ENCODE measurements at places on chromosomes 12 and 14.

- DNase-seq: no peak
Observed at GRCh38 chr12:48422060-48422459, 50.3 kb upstream of the ANP32D start.

DNA sequence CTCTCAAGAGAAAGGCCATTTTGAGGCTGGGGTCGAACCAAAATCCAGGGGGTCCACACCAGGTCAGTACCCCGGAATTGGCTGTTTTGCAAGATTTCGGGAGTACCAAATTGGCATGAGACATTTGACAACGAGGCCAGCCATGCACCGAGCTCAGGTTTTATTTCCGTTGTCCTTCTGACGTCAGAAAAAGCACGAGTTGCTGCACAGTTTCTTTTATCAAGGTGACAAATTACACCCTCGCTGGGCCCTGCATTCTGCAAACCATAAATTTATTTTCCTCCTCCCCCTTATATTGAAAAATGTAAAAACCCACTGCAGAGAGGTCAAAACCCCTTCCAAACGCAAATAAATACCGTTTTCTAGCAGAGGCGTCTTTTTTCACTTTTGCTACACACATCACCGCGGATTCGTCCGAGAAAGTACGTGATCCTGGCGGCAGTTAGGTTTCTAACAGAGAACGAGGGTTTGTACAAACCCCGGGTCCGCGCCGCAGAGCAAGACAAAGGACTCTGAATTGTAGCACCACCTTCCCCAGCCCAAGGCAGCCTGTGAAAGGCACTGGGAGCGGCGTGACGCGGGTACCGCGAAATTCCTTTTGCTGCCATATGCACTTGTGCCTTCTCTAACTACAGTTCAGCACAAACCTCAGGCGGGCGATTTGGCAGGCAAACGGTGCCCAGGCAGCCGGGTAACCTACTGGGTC, 1.8 kb downstream of the SLC38A1 start:
- peak; percentile 40 for DNase-seq

- DNase-seq: no peak
Observed at GRCh38 chr14:35355981-35356841, 48.3 kb downstream of the NFKBIA start.

- no peak for DNase-seq
Observed at GRCh38 chr14:43165651-43166050, 1341.4 kb downstream of the FSCB start.

DNA sequence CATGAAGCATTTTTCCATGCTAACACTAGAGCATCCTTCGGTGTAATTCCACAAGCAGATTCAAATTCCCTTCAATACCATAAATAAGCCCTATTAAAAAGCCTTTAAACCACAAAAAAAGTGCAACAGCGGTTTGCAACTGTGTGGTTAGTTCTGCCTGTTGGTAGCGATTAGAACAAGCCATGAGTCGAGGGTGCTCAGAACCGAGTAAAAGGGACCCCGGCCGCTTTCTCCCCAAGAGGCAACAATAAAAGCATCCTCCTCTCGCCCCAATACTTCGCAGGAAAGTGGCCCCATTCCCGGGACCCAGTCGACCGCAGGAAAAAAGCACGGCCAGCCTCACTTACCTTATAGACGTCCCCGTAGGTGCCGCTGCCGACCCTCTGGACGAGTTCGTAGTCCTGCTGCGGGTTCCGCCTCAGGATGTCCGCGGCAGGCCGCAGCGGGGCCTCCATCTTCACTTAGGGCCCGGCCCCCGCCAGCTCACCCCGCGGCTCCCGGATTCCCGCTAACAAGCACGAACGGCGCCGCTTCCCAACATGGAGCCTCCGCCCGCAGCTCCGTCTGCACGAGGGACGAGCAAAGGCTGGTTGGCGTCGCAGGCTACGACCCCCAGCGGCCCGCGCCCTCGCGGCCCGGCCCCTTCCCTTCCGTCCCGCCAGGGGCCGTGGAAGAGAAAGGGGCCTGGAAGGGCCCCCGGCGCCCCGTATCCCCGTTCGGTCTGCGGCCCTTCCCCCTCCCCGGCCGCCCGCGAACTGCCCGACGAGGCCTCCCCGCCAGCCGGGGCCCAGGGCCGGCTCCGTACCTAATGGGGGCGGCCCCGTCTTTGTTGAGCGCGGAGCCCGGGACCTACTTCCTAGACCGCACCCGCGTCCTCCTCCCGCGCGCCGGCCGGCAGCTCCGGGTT, 521 bp downstream of the MAP4K5 start:
- no peak for DNase-seq

DNA sequence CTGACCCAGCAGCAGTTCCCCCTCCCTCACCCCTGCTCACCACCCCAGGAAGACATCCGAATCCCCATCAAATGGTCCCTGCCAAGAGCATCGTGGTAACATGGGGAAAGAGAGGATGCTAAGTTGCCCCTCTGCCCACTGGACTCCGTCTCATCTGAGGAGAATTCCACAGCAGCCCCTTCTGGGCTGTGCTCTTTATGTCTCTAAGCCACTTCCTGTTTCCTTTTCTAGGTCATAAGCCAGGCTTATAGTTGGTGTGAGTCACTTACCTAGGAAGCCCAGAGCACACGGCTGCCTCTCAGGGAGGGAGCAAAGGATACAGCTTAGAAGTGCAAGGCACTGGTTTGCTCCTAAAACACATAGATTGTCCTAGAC, 76.0 kb downstream of the VCPKMT start:
- no peak for DNase-seq

DNA sequence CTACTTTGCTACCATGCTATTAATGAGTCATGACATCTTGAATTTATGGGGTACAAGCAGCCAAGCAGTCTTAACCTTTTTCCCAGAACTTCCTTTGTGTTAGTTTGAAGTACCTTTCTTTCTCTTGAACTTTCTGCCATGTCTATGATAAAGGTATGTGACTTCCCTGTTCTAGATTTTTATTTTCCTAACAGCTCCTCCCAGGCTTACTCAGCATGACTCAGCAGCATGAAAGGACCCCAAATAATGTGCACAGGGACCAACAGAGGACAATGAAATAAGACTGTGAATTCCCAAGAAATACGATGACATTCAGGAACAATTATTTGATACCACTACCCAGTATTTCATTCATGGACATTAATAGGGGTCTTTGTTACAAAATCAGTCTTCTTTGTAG, 60.0 kb downstream of the TTC6 start:
- no peak for DNase-seq

- DNase-seq: no peak
Observed at GRCh38 chr12:61780435-61780834, 479.8 kb upstream of the USP15 start.

DNA sequence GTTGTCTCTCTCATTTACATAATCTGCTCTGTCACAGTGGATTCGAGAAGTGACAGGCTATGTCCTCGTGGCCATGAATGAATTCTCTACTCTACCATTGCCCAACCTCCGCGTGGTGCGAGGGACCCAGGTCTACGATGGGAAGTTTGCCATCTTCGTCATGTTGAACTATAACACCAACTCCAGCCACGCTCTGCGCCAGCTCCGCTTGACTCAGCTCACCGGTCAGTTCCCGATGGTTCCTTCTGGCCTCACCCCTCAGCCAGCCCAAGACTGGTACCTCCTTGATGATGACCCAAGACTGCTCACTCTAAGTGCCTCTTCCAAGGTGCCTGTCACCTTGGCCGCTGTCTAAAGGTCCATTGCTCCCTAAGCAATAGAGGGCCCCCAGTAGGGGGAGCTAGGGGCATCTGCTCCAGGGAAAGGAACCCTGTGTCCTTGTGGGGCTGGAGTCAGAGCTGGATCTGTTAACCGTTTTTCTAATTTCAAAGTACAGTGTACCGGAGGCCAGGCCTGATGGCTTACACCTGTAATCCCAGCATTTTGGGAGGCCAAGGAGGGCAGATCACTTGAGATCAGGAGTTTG, 5.1 kb downstream of the ERBB3 start:
- no peak for DNase-seq

DNA sequence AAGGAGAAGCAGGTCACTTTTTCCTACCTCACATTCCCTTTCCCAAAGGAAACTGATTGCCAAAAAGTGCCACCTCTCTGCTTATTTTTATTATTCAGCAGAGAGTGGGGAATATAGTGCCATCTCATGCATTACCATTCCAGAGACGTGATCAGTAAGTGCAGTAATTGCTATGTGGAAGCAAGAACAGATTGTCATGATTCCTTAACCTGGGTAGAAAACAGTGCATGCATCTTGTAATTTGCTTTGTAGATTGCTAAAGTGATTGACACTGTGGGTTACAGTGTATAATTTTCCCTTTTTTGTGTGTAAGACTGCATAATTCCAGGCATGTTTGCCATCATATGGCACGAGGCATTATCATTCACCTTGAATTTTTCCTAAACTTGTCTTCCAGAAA, 332.5 kb downstream of the DIO2 start:
- no peak for DNase-seq

DNA sequence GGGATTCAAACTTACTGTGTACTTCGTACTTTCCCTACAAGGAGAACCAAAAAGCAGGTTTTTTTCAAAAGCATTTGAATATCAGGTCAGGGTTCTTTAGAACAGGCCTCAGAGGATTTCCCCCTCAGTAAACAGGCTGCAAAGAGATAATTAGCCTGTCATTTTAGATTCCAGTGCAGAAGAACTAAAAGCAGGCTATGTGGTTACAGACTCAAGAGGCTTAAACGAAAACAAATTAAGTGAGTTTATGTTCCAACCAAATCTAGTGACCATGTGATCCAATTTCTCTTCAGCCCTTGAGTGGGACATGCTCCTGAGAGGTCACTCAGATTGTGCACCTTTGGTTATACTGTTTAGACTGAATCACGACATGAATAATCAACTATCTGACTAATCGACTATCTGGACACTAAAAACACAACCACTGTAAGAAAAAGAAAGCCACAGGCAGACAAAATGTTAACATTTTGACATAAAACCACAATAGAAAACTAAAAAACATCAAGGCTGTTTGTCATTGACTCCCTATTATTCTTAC, 4.5 kb downstream of the TMED8 start:
- no peak for DNase-seq

DNA sequence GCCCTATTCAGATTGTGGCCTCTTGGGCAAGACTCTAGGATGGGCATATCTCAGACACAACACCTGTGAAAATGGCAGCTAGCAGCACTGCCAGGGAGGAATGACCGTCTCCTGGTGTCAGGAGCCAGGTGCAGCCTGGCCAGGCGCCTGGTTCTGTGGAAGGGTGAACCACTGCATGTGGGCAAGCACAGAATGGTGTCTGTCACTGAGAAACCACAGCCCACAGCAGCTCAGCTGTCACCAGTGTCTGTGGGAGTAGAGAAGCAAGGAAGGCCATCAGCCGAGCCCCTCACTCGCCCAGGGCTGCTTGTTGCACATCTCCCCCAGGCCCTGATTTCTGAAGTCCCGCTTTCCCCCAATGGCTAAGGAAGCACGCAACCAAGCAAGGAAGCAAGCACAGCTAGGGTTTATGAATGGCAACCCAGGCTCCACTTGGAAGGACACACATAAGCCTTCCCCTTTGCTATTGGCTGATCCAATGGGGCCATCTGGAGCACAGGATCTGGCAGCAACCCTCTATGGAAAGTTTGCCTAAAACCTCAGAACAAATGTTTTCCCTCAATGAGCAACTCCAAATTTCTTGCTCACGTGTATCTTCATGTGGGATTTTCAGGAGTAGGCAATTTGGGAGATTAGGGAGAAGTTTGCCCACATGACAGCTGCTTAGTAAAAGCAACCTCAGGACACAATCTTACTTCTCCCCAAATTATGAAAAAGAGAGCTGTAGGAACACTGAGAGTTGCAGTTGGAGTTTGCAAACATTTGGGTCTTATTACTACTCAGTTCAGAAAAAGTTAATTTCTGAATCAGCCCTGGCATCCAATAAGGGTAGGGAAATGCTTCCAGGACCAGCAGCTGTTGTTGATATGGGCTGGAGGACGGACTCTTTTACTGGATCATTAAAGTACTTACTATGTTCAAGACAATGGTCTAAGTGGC, 44.7 kb downstream of the GPHB5 start:
- no peak for DNase-seq

DNA sequence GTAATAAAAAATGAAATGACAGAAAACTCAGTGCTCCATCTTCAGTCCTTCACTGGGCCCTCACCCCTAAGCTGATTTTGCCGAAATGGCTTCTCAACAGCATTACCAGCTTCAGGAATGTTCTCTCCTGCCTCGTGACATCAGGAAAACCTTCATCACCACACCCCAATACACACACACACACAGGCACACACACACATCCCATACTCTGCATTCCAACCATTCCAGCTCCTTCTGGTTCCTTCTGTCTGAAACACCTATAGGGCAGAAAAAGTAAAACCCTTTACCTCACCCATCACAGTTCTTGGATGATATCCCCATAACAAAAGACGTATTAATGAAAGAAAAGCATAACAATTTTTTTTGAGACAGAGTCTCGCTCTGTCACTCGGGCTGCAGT, 75.9 kb downstream of the CCDC60 start:
- no peak for DNase-seq

GRCh38 chr12:51687177-51687576, 96.1 kb downstream of the SCN8A start:
- DNase-seq: no peak

DNA sequence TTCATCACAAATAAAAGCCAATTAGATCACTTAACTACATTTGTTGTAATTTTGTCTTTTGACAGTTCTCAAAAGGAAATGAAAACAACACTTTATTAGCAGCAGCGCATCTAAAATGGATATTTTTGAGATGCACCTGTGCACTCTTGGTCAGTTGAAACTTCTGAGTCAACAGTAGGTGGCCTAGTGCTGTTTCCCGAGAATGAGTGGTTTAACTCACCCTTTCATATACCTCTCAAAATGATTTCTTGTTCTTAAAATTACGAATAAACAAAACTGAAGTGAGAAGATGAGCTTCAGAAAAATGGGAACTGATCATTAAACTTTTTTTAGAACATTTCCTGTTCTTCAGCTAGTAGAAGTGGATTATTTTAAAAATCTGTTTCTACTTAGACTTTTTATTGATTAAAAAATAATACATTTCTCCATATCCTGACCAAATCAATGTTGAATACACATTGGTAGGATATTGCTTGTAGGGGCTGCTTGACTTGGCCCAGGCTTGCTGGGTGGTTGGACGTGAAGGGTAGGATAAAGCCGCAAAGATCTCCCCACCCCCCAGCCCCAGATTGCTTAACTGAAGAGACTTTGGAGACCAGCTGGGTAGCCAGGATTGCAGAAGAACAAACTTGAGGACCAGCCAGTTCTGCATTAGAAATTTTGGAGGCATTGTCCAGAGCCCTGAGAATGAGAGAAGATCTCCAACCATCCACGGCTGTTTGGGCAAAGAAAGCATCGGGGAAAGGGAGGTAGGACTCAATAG, 22.3 kb upstream of the STK38L start:
- no peak for DNase-seq

DNA sequence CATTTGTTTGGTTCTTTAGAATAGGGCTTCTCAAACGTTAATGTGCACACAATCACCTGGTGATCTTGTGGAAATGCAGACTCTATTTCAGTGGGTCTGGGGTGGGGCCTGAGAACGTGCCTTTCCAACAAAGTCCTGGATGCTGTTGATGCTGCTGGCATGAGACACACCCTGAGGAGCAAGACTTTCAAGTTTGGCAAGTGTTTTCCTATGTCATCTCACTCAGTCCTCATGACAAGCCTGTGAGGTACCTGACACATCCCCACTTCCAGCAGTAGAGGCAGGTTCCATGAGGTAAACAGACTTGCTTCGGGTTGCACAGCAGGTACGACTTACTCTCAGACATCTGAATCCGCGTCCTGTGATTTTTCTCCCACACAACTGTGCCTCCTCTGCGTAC, 147.1 kb downstream of the MYRFL start:
- no peak for DNase-seq

Measured in activated naive CD4-positive, alpha-beta T cell (primary cell).